ENCODE measurements at places on chromosomes 7 and 10. TPM values are rescaled to one million over a fixed set of nuclear protein-coding genes. Genes with fewer than 3 reads are reported as not detected.

DNAH11 gene
- polyA plus RNA-seq, result not detected

TET1 gene
- 1.8 TPM for polyA plus RNA-seq

PRKAG2 gene
- 12.1 TPM for polyA plus RNA-seq

TTYH3 gene
- polyA plus RNA-seq, result 48.7 TPM

CCDC172 gene
- not detected for polyA plus RNA-seq

TACR2 gene
- polyA plus RNA-seq, result 1.0 TPM

SLC39A12 gene
- polyA plus RNA-seq, result 12.8 TPM

LBX1 gene
- polyA plus RNA-seq, result not detected

SPRN gene
- 9.2 TPM for polyA plus RNA-seq

CCDC136 gene
- polyA plus RNA-seq, result 33.2 TPM

PRXL2A gene
- polyA plus RNA-seq, result 178 TPM

ALOX5 gene
- polyA plus RNA-seq, result 1.2 TPM

ANKIB1 gene
- 16.4 TPM for polyA plus RNA-seq

SYT15B gene
- 0.61 TPM for polyA plus RNA-seq

HOGA1 gene
- 1.4 TPM for polyA plus RNA-seq

TRPV5 gene
- polyA plus RNA-seq, result 0.31 TPM

AEBP1 gene
- 35.2 TPM for polyA plus RNA-seq

MAGI2 gene
- 14.6 TPM for polyA plus RNA-seq

VWDE gene
- polyA plus RNA-seq, result 0.93 TPM

SAMD9 gene
- 0.14 TPM for polyA plus RNA-seq

NPY4R2 gene
- not detected for polyA plus RNA-seq

MYH16 gene
- not detected for polyA plus RNA-seq

HOXA1 gene
- not detected for polyA plus RNA-seq

SPDYE9 gene
- polyA plus RNA-seq, result not detected

RPEL1 gene
- polyA plus RNA-seq, result not detected

MOGAT3 gene
- not detected for polyA plus RNA-seq

LIPM gene
- polyA plus RNA-seq, result not detected

FAM25G gene
- polyA plus RNA-seq, result not detected

LGI1 gene
- polyA plus RNA-seq, result 6.7 TPM

HMX3 gene
- polyA plus RNA-seq, result 12.9 TPM

PAOX gene
- polyA plus RNA-seq, result 7.9 TPM

FKBP9 gene
- polyA plus RNA-seq, result 36.1 TPM

CLRN3 gene
- not detected for polyA plus RNA-seq

SLC26A3 gene
- polyA plus RNA-seq, result not detected

LRRD1 gene
- polyA plus RNA-seq, result not detected

GPR15LG gene
- polyA plus RNA-seq, result not detected

RGS10 gene
- 7.6 TPM for polyA plus RNA-seq

MLXIPL gene
- polyA plus RNA-seq, result 4.0 TPM

EXOC6 gene
- polyA plus RNA-seq, result 9.9 TPM

FANK1 gene
- polyA plus RNA-seq, result 1.2 TPM

BMPER gene
- polyA plus RNA-seq, result 2.1 TPM

C10orf88 gene
- 6.1 TPM for polyA plus RNA-seq

ERVW-1 gene
- not detected for polyA plus RNA-seq

PFKFB3 gene
- 22.3 TPM for polyA plus RNA-seq

SP4 gene
- polyA plus RNA-seq, result 6.4 TPM

ADAM12 gene
- 1.4 TPM for polyA plus RNA-seq

LRMDA gene
- polyA plus RNA-seq, result 8.3 TPM
